ENCODE measurements at places on chromosomes 2 and 18.

DNA sequence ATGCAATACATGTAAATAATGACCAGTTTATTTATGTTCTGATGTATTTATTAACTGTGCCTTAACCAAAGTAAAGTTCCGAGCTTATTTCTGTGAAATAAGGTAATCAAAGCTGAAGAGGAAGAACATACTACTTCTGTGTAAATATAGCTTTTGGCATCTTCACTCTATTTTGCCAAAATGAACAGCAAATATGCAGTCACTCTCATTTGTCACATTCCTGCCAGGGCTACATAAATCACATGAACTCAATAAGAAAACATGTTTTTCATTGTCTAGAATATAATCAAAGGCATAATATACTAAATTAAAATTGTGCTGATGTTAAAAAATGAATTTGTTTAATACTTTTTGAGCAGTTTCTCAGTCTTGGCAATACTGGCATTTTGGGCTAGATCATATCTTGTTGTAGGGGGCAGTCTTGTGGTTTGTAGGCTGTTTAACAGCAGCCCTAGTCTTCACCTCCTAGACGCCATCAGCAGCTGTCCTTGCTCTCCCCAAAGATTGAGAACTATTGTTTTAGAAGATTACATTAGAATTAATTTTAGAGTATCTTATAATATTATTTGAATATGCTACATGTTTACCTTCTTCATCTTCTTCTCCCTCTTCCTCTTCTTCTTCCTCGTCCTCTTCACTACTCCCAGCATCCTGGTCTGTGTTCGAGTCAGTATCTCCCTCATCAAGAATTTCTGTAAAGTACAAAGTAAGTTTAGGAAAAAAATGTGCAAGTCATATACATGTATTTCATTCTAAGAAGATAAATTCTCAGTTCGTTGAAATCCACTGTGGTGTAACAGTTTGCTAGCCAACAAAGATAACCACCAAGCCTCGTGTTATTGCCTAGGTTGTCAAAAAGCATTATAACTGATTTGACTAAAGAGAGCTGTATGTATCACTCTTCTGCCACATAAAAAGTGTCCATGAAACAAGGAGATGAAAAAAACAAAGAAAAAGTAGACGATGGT, 41.5 kb downstream of the CWC22 start:
- DNase-seq: no peak

DNA sequence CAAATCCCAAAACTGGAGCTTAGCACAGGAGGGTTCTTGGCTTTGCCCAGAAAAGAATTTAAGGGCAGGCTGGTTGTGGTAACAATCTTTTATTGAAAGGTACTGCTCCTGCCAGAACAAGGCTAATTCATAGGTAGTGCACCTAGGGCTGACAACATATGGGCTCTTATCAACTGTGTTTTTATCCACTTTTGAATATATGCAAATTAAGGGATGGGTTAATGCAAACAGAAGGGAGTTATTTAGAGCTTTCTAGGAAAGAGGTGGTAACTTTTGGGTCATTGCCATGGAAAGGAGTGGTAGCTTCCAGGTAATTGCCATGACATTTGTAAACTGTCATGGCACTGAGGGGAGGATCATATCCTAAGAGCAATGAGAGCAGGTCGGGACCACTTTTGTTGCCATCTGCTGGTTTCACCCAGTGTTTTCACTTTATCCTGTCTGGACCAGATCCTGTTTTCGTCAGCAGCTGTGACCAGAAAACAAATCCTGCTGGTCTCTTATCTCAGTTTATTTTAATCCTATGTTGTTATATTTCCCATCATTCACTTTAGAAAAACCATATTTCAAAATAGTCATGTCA, 981 bp downstream of the C2orf66 start:
- DNase-seq: no peak

- no peak for DNase-seq
Measured at GRCh38 chr18:48896326-48896874, 54.4 kb downstream of the SMAD7 start.

- peak; percentile 79 for DNase-seq
Measured at GRCh38 chr2:47906157-47907038, at the start of gene FBXO11. TSS of gene FBXO11 (minus strand) at chr2:47906498. CDS start at chr2:47905720, 778 bp downstream.

GRCh38 chr2:137387044-137387443, 577.2 kb upstream of the HNMT start:
- no peak for DNase-seq

DNA sequence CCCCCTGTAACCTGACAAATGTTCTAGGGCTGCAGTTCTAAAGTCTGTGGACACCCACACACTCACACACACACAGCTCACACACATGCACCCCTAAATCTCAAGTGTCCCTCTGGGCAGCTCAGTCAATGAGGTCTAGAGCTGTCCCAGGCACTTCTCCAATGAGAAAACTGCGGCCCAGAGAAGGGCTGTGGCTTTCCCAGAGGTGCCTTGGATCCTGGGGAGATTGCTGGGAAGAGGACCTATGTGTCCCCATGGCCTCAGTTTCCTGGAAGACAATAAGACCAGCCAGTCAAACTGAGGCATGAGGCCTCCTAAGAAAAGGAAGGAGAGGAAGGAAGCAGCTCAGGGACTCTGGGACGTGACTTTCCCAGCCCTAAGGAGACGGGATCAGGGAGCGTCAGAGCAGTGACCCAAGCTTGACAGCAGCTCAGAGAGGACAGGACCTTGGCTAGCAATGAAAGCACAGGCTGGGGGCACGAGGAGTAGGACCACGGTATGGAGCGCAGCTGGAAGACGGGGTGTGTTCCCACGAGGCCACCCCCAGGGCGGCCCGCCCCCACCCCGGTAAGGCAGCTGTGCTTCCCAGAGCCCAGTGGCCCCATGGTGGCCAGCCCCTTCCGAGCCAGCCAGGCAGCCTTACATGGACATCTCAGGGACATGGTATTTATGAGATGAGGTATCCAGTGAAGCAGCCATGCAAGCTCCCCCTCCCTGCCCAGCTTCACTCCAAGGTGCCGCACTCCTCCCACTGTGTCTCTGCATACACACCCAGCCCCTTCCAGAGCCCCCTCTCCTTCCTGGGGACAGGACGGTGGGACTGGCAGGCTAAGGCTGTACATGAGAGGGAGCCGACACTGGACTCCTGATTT, 46.0 kb downstream of the TNS1 start:
- no peak for DNase-seq

- no peak for DNase-seq
Measured at GRCh38 chr18:21949326-21950015, 208.9 kb downstream of the MIB1 start.

- no peak for DNase-seq
Measured at GRCh38 chr2:55107436-55107835, 57.2 kb upstream of the RTN4 start.

DNA sequence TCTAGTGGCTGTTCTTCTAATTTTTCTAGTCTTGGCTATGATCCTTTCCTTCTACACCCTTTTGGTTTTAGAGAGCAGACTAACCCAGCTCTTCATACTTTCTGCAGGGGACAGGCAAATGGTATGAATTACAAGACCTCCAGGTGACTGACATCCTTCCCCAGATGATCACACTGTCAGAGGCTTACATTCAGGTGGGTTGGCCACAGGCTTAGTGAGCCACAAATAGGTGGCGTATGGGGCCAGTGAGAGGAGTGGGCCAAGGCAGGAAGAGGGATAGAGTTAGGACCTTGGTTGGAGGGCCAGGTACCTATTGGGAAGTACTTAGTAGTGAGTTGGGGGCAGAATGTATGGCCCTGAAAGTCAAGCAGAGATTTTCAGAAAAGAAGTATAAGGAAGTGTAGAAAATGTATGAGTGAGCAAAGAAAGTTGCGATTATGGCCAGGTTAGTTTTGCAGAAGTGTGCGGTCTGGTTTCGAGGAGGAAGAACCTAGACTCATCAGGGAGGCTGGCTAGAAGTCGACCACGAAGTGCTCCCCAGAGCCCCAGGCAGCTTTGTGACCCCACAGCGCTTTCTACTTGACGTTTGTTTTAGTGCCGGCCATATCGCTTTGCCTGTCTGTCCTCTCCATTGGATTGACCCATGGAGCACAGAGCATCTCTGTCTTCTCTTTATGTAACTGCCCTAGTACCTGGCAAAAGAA, 20.0 kb downstream of the SFTPB start:
- no peak for DNase-seq

DNA sequence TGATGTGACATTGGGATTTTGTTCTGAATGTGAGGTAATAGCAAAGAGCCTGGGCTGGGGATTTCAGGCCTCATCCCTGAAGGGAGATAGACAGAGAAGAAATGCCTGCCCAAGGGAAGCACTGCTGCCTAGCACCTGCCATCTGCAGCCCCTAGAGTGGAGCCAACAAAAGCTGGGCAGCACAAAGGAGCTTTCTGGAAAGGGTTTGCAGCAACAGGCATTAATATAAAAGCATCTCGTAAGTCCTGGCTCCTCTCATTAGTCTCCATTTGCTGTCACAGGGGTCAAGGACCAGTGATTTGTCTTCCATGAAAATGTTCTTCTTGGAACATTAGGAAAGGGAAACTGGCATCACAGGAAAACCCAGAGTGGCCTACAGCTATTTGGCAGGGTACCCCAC, 157.2 kb upstream of the SLC14A2 start:
- no peak for DNase-seq

DNA sequence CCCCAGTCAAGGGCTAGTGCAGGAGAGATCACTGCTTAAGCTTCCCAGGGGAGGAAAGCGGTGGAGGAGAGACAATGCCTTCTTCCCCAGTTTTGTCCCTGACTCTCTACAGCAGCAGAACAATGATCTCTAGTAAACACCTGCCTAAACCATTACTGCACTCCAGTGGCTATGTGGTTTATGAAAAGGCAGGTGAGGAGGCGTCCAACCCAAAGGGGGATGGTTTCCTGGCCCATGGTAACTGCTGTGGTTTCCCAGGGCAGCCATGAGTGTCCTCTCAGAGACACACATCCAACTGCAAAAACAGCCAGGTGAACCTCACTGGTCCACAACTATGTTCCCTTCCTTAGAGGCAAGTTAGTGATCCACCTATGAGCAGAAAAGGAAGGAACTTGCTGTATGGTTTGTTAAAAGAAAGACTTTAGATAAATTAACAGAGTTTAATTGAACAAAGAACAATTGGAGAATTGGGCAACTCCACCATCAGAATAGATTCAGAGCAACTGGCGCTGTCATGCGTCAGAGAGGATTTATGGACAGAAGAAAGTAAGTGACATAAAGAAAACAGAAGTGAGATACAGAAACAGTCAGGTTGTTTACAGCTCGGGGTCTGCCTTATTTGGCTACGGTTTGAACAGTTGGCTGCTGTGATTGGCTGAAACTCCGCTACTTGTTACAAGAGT, 4.8 kb upstream of the TTC39C start:
- DNase-seq: no peak

DNA sequence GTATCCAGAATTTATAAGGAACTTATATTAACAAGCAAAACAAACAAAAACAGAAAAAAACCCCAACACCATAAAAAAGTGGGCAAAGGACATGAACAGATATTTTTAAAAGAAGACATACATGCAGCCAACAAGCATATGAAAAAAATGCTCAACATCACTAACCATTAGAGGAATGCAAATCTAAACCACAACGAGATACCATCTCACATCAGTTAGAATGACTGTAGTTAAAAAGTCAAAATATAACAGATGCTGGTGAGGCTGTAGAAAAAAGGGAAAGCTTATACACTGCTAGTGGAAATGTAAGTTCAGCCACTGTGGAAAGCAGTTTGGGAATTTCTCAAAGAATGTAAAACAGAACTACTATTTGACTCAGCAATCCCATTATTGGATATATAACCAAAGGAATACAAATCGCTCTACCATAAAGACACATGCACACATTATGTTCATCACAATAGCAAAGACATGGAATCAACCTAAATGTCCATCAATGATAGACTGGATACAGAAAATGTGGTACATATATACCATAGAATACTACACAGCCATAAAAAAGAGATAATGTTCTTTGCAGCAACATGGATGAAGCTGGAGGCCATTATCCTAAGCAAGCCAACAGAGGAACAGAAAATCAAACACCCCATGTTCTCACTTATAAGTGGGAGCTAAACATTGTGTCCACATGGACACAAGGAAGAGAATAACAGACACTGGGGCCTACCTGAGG, 25.3 kb downstream of the PREPL start:
- DNase-seq: no peak
